ENCODE measurements at places on chromosomes 1 and 21. TPM values are rescaled to one million over a fixed set of nuclear protein-coding genes. Genes with fewer than 3 reads are reported as not detected.
A peak's percentile ranks its signal among the peaks of the same experiment; 100 is the strongest.

Gene TFF2
- total RNA-seq = not detected

GRCh38 chr1:226525750-226526149 is 22.8 kb upstream of the STUM start:
- peaks cover 23% of the 10 kb centered on the region for H3K4me1 ChIP-seq
- no peaks in the 10 kb centered on the region for H3K27me3 ChIP-seq
- peak; percentile 45 for DNase-seq
- H3K36me3 ChIP-seq = no peaks in the 10 kb centered on the region

DNA sequence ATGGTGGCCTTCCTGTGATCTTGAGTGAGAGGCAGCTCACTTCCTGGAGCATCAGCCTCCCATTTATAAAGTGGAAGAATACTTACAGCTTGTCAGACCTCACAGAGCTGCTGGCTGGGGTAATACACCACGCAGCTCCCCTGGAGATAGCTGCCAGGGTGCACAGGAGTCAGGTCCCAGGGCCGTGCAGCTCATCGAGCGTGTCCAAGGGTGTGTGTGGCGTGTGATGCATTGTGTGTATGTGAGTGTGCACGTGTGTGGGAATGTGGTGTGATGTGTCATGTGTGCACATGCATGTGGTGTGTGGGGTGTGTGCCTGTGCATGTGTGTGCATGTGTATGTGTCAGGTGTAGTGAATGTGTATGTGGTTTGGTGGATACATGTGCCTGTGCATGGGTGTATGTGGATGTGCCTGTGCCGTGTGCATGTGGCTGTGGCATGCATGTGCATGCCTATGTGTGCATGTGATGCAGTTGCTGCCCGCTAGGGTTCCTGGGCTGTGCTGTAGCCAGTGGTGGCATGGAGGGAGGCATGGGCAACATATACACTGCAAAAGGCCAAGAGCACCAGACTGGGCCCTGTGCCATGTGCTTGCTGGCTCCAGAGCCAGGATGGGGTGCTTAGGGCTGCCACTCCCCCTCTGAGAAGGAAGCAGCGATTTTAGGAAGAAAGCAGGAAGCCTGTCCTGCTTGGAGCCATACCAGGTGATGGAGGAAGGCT is 24.6 kb downstream of the WNT3A start:
- DNase-seq = no peak
- no peaks in the 10 kb centered on the region for H3K27me3 ChIP-seq

- no peaks in the 10 kb centered on the region for H3K4me1 ChIP-seq
- no peak overlapping the region for H3K4me3 ChIP-seq
- no peaks in the 10 kb centered on the region for H3K36me3 ChIP-seq
- no peak overlapping the region for H3K27ac ChIP-seq
These were observed 1588.9 kb upstream of the PRMT6 start for GRCh38 chr1:105467549-105467948.

DNA sequence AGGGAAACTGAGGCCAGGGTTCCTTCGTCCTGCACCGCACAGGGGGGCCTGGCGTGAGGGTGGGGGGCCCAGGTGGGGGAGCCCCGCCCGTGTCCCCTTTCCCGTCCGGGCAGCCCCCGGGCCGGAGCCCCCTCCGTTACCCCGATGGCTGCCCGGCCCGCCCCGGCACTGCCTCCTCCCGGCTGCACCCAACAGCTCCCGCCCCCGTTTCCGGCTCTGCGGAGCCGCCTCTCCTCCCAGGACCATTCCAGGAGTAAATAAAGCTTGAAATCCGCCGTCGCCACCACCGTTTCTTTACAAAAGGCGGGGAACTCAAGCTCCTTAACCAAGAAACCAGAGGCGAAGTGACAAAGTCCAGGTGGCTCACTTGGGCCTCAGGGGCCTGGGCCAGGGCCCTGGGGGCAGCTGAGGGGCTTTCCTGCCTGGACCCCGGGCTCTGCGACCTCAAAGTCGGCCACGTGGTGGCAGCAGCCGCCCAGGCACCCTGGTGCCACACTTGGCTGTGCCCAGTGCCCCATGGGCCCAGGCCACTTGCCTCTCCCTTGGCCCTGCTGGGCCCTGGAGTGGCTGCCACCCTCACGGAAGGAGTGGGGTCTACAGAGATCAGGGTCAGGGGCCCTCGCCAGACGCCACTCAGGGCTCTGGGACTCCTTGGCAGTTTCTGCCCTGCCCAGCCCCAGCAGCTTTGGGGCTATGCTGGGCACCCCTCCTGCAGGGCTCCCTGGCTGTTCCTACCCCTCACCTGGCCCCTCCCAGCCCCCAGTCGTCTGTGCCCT is 514 bp upstream of the FAAP20 start:
- H3K4me3 ChIP-seq = peak overlapping the region; percentile 69
- H3K4me1 ChIP-seq = peaks cover 49% of the 10 kb centered on the region
- H3K27me3 ChIP-seq = no peaks in the 10 kb centered on the region
- no peaks in the 10 kb centered on the region for H3K36me3 ChIP-seq

- peak; percentile 84 for DNase-seq
- no peaks in the 10 kb centered on the region for H3K27me3 ChIP-seq
- H3K36me3 ChIP-seq = peaks cover 4% of the 10 kb centered on the region
- H3K4me1 ChIP-seq = peaks cover 8% of the 10 kb centered on the region
- no peak overlapping the region for H3K4me3 ChIP-seq
These were observed 12.2 kb downstream of the KIAA0319L start for GRCh38 chr1:35544976-35545375.

DNA sequence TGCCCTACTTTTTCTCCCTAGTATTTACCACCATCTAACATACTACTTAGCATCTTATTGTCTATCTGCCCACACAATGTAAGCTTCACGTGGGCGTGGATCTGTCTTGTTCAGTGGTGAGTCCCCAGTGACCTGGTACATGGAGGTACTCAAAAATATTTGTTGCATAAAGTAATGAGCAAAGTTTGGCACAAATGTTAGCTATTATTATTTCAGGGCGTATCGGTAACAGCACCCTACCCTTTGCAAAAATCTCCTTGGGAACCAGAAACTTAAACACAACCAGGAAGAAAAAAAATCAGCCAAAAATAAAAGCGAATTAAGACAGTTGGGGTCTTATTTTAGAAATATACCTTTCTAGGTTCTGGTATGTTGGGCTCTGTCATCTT is 454 bp upstream of the NENF start:
- no peak overlapping the region for H3K27ac ChIP-seq
- no peaks in the 10 kb centered on the region for H3K36me3 ChIP-seq
- no peaks in the 10 kb centered on the region for H3K27me3 ChIP-seq
- H3K4me1 ChIP-seq = no peaks in the 10 kb centered on the region
- H3K4me3 ChIP-seq = peak overlapping the region; percentile 69
- peak; percentile 13 for DNase-seq

DNA sequence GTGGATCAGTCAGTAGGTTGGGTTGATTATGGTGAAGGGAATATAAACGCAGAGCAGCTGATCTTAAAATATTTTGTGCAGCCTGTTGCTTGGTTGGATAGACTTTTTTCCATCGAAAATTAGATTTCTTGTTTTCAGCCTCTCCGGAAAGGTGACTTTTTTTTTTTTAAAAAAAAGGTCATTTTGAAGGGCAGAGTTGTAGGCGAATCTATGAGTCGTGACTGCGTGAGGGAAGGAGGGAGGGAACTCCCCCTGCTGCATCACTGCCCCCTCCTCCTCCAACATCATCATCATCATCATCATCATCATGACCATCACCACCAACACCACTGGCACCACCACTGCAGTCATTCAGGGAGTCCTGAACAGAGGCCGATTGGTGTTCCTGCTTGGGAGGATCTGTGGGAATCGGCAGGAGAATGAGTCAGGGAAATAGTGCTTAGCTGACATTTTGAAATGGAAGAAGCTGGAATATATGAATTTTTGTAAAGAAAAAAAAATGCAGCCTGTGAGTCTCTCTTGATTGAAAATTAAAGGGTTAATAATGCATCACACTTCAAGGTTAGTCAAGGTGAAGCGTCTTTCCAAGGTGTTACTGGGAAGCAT is 1.2 kb downstream of the ATP1B1 start:
- H3K27ac ChIP-seq = peak overlapping the region; percentile 94
- peak overlapping the region; percentile 100 for H3K4me3 ChIP-seq
- H3K27me3 ChIP-seq = no peaks in the 10 kb centered on the region
- peaks cover 30% of the 10 kb centered on the region for H3K36me3 ChIP-seq
- peaks cover 28% of the 10 kb centered on the region for H3K4me1 ChIP-seq
- no peak for DNase-seq

DNA sequence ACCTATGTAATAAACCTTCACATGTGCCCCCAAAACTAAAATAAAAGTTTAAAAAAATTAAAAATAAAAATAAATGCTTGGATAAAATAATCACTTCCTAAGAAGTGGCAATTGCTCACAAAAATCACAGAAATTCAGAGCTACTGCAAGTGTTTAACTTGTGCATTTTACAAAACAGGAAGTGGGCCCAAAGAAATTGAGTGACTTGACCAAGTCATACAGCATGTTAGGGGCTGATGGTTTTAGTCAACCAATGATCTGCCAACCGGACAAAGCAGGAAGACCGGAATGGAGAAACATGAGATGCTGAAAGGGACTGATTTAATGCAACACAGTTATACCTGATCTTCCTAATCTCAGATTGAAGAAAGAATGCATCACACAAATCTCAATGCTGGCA is 96.5 kb downstream of the SMYD2 start:
- peaks cover 4% of the 10 kb centered on the region for H3K4me1 ChIP-seq
- no peaks in the 10 kb centered on the region for H3K27me3 ChIP-seq
- no peaks in the 10 kb centered on the region for H3K36me3 ChIP-seq
- H3K4me3 ChIP-seq = no peak overlapping the region
- DNase-seq = no peak

Gene LCE3E
- not detected for total RNA-seq

GRCh38 chr21:32184485-32184884 is 94.4 kb downstream of the MIS18A start:
- H3K36me3 ChIP-seq = no peaks in the 10 kb centered on the region
- no peak overlapping the region for H3K27ac ChIP-seq
- H3K4me1 ChIP-seq = peaks cover 12% of the 10 kb centered on the region

GRCh38 chr1:230693777-230694176 is 20.1 kb downstream of the AGT start:
- no peaks in the 10 kb centered on the region for H3K4me1 ChIP-seq
- H3K36me3 ChIP-seq = peaks cover 20% of the 10 kb centered on the region
- no peak for DNase-seq
- no peak overlapping the region for H3K27ac ChIP-seq

DNA sequence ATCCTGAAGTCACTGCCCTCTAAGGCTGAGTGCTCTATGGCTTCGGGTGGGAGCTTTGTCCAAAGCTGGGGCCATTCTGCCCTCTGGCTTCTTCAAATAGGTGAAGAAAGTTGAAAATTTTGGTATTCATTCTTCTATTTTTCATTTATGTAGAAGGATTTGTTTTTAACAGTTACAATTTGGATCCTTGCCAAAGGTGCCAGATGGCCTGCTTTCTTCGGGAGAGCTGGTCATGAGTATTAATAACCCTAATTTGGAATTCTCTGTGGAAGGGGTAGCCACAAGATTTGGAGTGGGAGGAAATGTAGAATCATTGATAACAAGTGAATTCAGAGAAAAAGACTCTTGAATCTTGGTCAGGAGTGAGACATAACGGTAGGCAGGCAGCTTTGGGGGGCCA is 370.4 kb upstream of the ST6GALNAC5 start:
- H3K4me3 ChIP-seq = no peak overlapping the region
- H3K36me3 ChIP-seq = no peaks in the 10 kb centered on the region
- no peak for DNase-seq
- peaks cover 4% of the 10 kb centered on the region for H3K4me1 ChIP-seq
- H3K27ac ChIP-seq = no peak overlapping the region

DNA sequence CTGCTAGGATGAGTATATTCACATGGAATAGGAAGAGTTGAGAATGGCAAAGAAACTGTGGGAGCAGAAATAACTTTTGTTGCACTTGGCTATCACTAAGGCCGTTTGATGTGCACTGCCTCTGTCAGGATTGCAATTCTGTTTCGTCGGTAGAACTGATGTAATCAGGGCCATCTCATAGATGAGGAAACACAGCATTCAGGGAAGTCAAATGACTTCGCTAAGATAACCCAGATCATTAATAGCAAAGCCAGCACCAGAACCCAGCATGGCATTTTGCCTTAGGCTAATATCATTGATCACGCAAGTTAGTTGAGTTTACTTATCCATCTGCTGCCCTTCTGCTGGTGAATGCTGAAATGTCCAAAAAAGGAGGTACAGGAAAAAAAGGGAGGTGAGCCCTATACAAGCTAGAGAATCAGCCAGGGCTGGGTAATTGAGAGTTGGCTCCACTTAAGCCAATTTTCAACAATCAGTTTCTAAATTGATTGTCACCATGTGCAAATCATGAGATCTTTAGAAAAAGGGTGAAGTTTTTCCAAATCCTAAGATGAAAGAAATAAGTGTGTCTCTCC is 7.6 kb downstream of the RASSF5 start:
- H3K27me3 ChIP-seq = no peaks in the 10 kb centered on the region
- H3K4me1 ChIP-seq = peaks cover 58% of the 10 kb centered on the region
- H3K4me3 ChIP-seq = no peak overlapping the region
- H3K27ac ChIP-seq = no peak overlapping the region

DNA sequence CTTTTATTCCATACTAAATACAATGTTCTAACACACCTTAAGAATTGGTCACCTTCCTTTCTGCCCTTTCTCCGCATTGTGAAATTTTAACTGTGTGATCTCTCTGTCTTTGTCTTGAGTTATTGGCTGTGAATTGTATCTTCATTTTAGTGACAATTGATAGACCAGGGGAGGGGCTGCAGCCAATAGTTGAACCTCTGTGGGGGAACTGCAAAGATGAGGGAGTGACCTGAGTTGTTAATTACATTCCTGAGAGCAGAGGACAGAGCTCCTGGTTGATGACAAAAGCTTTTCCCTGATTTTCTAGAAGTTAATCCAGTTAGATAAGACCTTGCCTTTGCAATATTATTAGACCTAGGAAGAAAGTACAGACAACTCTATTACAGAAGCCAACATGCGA is 1535.7 kb downstream of the BRINP3 start:
- no peaks in the 10 kb centered on the region for H3K27me3 ChIP-seq
- H3K4me1 ChIP-seq = no peaks in the 10 kb centered on the region

- H3K4me3 ChIP-seq = no peak overlapping the region
- H3K27ac ChIP-seq = no peak overlapping the region
- H3K4me1 ChIP-seq = no peaks in the 10 kb centered on the region
- no peaks in the 10 kb centered on the region for H3K27me3 ChIP-seq
- no peak for DNase-seq
- no peaks in the 10 kb centered on the region for H3K36me3 ChIP-seq
These were observed 122.6 kb upstream of the TNFSF4 start for GRCh38 chr1:173329726-173330125.

GRCh38 chr1:155272466-155273342 is 600 bp downstream of the CLK2 start:
- H3K27me3 ChIP-seq = no peaks in the 10 kb centered on the region
- H3K4me1 ChIP-seq = peaks cover 11% of the 10 kb centered on the region
- peak overlapping the region; percentile 78 for H3K4me3 ChIP-seq
- peaks cover 29% of the 10 kb centered on the region for H3K36me3 ChIP-seq
- DNase-seq = peak; percentile 63
- H3K27ac ChIP-seq = peak overlapping the region; percentile 95

- H3K27me3 ChIP-seq = no peaks in the 10 kb centered on the region
- no peaks in the 10 kb centered on the region for H3K4me1 ChIP-seq
- no peak overlapping the region for H3K27ac ChIP-seq
- no peak for DNase-seq
These were observed 64.5 kb downstream of the PLPPR5 start for GRCh38 chr1:98940069-98940721.

Gene ADAMTS4
- 4.0 TPM for total RNA-seq

- no peak for DNase-seq
- H3K4me1 ChIP-seq = peaks cover 19% of the 10 kb centered on the region
- H3K27me3 ChIP-seq = no peaks in the 10 kb centered on the region
- peaks cover 30% of the 10 kb centered on the region for H3K36me3 ChIP-seq
- peak overlapping the region; percentile 98 for H3K4me3 ChIP-seq
- H3K27ac ChIP-seq = peak overlapping the region; percentile 92
These were observed 3.9 kb downstream of the TXNIP start for GRCh38 chr1:145992502-145992936.

GRCh38 chr1:109849655-109850054 is 61.0 kb upstream of the CSF1 start:
- H3K27ac ChIP-seq = no peak overlapping the region
- H3K4me1 ChIP-seq = peaks cover 8% of the 10 kb centered on the region
- H3K4me3 ChIP-seq = no peak overlapping the region
- no peaks in the 10 kb centered on the region for H3K36me3 ChIP-seq

All from cardiac muscle cell (in vitro differentiated cells and primary cell).